ENCODE measurements at places on chromosomes 4 and X. TPM values are rescaled to one million over a fixed set of nuclear protein-coding genes. Genes with fewer than 3 reads are reported as not detected.

Gene TSPAN6
- 7.5 TPM for total RNA-seq

Gene CPE
- 104 TPM for total RNA-seq

Gene SERPINA7
- not detected for total RNA-seq

Gene SLC2A9
- total RNA-seq = 6.0 TPM

Gene SLC9B1
- total RNA-seq = 1.3 TPM

Gene GPC4
- total RNA-seq = 80.8 TPM

DNA sequence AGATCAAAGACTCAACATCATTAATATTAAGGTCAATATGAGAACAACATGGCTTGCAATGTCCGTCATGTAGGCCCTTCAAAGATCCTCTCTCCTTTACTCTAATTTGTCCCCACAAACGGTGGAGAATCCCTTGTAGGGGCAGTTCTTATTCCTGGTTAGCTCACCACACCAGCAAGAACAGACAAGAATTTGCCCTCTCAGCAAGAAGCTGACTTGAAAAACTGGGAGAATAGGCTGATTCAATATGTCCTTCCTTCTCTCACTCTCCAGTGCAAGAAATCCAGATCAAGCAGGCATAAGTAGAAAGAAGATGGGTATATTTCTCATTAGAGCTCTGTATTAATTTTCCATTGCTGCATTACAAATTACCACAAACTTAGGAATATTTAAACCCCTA, 704.2 kb upstream of the SLIT2 start:
- H3K4me1 ChIP-seq = no peaks in the 10 kb centered on the region
- H3K27me3 ChIP-seq = no peaks in the 10 kb centered on the region
- H3K4me3 ChIP-seq = no peak overlapping the region
- DNase-seq = no peak
- no peaks in the 10 kb centered on the region for H3K36me3 ChIP-seq
- H3K27ac ChIP-seq = no peak overlapping the region

DNA sequence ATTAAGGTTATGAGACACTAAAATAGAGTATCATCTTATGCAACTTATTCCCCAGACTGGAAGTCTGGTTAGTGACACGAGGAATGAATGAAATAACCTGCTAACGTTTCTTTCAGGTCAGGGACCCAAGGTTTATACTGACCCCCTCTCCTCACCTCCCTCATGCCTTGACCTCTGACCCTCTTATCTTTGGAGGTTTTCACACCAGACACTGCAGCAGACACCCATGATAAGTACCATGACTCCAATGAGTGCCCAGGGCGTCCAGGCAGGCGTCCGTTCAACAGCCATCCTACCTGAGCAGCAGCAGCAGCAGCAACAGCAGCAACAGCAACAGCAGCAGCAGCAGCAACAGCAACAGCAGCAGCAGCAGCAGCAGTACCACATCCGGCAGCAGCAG, 4.2 kb upstream of the NLGN3 start:
- H3K27me3 ChIP-seq = no peaks in the 10 kb centered on the region
- DNase-seq = no peak
- H3K4me1 ChIP-seq = peaks cover 4% of the 10 kb centered on the region

- H3K27me3 ChIP-seq = no peaks in the 10 kb centered on the region
- peaks cover 90% of the 10 kb centered on the region for H3K36me3 ChIP-seq
- H3K4me3 ChIP-seq = no peak overlapping the region
- no peak overlapping the region for H3K27ac ChIP-seq
Observed at GRCh38 chr4:165094873-165095272, 17.8 kb downstream of the TMEM192 start.

- peaks cover 14% of the 10 kb centered on the region for H3K4me1 ChIP-seq
- peak overlapping the region; percentile 93 for H3K4me3 ChIP-seq
- peak overlapping the region; percentile 60 for H3K27ac ChIP-seq
- no peaks in the 10 kb centered on the region for H3K36me3 ChIP-seq
Observed at GRCh38 chr4:153345012-153345981, 809 bp downstream of the MND1 start.

DNA sequence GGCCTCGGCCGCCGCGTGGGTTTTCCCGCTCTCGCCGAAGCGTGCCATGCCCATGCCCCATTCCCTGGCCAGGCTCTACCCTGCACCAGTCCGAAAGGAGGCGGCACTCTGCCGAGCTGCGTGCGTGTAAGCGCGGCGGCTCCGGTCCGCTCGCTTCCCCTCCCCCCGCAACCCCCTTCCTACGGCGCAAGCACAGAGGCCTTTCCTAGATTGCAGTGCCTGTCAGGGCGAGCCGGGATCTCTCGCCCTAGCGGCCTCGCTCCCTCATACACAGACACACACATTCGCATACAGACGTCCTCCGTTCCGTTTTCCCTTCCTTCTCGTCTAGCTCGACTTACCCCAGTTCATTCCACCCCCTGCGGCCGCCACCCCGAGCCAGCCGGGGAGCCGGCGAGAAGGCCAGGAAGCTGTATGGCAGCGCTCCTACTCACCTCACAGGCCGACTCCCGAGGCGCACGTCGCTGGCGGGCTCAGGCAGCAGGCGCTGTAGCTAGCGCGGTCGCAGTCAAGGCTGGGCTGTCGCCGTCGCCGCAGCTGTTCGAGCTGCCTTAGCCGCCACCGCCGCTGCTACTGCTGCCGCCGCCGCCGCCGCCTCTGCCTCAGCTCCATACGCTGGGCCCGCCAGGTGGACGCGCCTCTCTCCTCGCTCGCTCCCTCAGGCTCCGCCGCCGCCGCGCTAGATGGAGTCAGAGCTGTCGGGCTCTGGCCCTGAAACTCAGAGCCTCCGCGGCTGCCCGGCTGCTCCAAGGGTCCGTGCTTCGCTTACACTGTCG, 615 bp downstream of the NEXMIF start:
- DNase-seq = no peak
- no peaks in the 10 kb centered on the region for H3K4me1 ChIP-seq
- no peaks in the 10 kb centered on the region for H3K27me3 ChIP-seq
- peak overlapping the region; percentile 82 for H3K27ac ChIP-seq

- DNase-seq = no peak
- H3K36me3 ChIP-seq = no peaks in the 10 kb centered on the region
- no peak overlapping the region for H3K27ac ChIP-seq
- no peaks in the 10 kb centered on the region for H3K4me1 ChIP-seq
- no peak overlapping the region for H3K4me3 ChIP-seq
Observed at GRCh38 chr4:28313729-28314713, 1453.4 kb downstream of the STIM2 start.

GRCh38 chrX:133468051-133468450, 52.8 kb upstream of the GPC4 start:
- no peak for DNase-seq
- H3K4me3 ChIP-seq = no peak overlapping the region
- no peaks in the 10 kb centered on the region for H3K36me3 ChIP-seq
- no peaks in the 10 kb centered on the region for H3K4me1 ChIP-seq
- H3K27me3 ChIP-seq = no peaks in the 10 kb centered on the region
- H3K27ac ChIP-seq = no peak overlapping the region

GRCh38 chr4:24278693-24279092, 305.7 kb downstream of the DHX15 start:
- H3K27me3 ChIP-seq = no peaks in the 10 kb centered on the region
- no peak for DNase-seq
- H3K4me1 ChIP-seq = peaks cover 15% of the 10 kb centered on the region
- H3K27ac ChIP-seq = no peak overlapping the region
- H3K4me3 ChIP-seq = no peak overlapping the region
- no peaks in the 10 kb centered on the region for H3K36me3 ChIP-seq

DNA sequence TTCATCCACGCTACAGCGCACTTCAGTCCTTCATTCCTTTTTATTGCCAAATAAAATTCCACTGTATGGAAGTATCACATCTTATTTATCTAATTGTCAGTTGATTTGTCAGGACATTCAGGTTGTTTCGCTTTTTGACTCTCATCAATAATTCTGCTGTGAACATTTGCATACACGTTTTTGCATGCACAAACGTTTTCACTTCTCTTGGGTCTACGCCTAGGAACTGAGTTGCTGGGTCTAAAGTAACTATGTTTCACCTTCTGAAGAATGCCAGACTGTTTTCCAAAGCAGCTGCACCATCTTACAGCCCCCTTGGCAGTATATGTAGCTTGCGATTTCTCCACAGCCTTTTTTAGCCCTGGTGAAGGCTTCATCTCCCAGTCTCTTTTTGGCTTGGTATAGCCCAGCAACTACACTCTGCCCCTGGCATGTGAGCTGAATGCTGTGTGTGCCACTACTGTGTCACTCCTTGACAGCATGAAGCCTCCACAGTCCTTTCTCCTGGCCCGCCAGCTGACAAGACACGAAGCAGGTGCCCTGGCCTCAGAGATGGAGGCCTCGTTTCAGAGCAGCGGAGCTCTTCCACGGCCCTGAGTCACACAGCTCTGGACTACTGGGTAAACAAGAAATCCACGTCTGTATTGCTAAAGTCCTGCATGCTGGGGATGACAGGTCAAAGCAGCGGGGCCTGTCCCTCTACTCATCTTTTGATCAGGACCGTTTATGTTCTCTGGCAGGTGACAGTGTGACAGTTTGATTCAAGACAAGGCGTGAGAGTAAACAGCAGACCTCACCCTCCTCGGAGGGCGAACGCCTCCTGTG, 75.5 kb downstream of the NSUN7 start:
- DNase-seq = no peak
- peaks cover 66% of the 10 kb centered on the region for H3K36me3 ChIP-seq
- no peaks in the 10 kb centered on the region for H3K4me1 ChIP-seq
- H3K27ac ChIP-seq = no peak overlapping the region
- H3K27me3 ChIP-seq = no peaks in the 10 kb centered on the region

DNA sequence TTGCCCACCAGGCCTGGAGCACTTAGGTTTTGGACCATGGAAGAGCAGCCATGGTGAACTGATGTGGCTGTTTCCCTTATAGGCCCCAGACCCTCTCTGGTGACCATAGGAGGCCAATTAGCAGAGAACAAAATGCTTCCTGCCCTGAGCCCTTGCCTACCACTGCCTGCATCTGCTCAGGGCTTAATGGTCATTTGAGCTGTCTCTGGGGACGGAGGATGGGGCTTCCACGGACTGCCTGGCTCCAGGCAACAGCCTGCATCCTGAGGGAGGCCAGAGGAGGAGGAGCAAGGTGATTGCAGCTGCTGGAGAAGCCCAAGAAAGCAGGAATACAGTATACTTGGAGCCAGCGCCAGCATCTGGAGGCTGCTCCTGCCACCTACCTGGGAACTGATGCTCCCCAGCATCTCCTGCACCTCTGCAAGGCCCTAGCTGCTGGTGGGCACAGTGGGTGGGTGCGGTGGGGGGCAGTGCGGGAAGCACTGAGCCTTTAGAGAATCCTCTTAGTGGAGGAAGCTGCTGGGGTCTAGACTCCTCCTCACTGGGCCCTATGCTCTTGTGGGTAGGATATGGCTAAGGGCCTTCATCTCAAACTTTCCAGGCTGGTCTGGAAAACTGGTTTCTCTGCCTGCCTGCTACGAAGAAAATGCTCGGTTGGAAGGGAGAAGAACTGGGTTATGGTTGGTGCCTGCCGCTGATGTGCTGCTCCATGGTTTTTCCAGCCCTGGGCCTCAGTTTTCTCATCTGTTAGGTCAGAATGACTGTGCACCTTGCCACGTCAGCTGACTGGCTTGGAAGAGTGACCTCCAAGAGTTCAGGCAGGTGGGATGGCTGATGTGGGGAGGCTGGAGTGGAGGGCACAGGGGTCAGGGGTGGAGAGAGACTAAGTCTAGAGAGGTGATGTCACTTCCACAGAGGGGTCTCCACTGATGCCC, 158.8 kb upstream of the PJA1 start:
- H3K27me3 ChIP-seq = peaks cover 6% of the 10 kb centered on the region
- no peaks in the 10 kb centered on the region for H3K4me1 ChIP-seq
- H3K4me3 ChIP-seq = no peak overlapping the region
- H3K36me3 ChIP-seq = no peaks in the 10 kb centered on the region
- no peak for DNase-seq
- no peak overlapping the region for H3K27ac ChIP-seq

DNA sequence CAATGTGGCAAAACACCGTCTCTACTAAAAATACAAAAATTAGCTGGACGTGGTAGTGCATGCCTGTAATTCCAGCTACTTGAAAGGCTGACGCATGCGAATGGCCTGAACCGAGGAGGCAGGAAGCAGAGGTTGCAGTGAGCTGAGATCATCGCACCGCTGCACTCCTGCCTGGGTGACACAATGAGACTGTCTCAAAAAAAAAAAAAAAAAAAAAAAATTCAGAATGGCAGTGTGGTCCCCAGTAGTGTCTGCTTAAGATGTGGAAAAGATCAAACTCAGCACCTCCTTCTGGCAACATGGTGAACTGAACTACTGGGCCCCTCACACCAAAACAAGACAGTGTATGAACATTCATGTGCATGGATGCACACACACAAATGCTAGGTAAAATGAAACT, 32.2 kb downstream of the SMS start:
- H3K27me3 ChIP-seq = no peaks in the 10 kb centered on the region
- H3K4me1 ChIP-seq = peaks cover 11% of the 10 kb centered on the region
- DNase-seq = no peak
- H3K27ac ChIP-seq = no peak overlapping the region
- H3K36me3 ChIP-seq = peaks cover 20% of the 10 kb centered on the region

DNA sequence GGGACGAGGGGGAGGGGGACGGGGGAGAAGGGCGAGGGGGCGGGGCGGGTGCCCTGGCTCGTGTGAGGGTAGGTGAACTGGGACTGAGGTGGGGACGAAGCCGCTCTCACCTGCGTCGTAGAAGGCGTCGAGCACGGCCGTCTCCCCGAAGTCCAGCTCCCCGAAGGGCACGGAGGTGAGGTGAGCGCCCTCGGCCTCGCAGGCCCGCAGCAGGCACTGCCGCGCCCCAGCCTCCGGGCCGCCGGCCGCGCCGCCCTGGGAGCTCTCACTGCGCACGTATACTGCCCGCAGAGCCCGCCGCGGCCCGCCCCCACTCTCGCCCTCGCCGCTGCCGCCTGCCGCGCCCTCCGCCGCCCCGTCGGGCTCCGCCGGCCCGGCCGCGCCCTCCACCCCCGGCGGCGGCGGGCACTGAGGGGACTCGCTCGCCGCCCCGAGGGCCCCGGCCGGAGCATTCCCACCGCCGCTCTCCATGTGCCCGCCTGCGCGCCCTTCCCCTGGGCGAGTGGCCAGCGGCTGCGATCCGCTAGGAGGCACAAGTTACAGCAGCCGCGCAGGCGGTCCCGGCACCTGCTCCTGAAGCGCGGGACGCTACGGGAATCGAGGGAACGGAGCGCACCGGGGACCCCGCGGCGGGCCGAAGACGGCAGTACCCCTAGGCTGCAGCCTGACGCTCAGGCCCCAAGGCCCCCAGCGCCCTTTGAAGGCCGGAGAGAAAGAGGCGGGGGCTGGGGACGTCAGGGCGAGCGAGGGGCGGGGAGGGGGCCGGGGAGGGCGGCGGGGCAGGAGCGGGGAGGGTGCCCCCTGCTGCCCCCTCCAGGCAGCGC, at the start of gene MAP3K15:
MAP3K15 (minus strand) TSS at position 718 of the 824 bp plus-strand sequence; CDS start at position 471, 247 bp downstream.
- peak within 1 kb of the TSS; percentile 46 for H3K4me3 ChIP-seq
- DNase-seq = no peak
- no peak within 1 kb of the TSS for H3K27ac ChIP-seq
- peaks cover 13% of the 10 kb centered on the region for H3K4me1 ChIP-seq

GRCh38 chr4:39320381-39321115, 45.6 kb downstream of the RFC1 start:
- DNase-seq = no peak
- H3K27ac ChIP-seq = no peak overlapping the region
- H3K36me3 ChIP-seq = peaks cover 61% of the 10 kb centered on the region
- no peaks in the 10 kb centered on the region for H3K4me1 ChIP-seq
- H3K4me3 ChIP-seq = no peak overlapping the region

Measured in esophagus muscularis mucosa (tissue), 4 donors.